ENCODE measurements at places on chromosomes 7 and 10.

DNA sequence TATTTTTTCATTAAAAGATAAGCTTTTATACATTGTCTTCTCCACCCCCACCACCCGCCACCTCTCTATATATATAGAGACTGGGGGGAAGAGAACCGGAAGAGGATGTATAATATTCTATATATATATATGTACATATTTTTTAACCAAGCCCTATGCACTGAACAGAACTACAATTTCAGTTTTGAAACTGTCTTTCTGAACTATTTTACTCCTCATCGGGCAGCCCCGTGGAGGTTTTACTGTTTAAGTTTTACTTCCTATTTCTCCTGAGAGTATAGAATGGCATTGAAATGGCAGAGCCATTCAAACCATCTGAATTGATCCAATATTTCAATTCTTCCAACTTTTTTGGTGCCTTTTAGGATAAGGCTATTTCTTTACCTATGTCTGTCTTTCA lies 1047.1 kb downstream of the NRG3 start:
- no peak for DNase-seq

DNA sequence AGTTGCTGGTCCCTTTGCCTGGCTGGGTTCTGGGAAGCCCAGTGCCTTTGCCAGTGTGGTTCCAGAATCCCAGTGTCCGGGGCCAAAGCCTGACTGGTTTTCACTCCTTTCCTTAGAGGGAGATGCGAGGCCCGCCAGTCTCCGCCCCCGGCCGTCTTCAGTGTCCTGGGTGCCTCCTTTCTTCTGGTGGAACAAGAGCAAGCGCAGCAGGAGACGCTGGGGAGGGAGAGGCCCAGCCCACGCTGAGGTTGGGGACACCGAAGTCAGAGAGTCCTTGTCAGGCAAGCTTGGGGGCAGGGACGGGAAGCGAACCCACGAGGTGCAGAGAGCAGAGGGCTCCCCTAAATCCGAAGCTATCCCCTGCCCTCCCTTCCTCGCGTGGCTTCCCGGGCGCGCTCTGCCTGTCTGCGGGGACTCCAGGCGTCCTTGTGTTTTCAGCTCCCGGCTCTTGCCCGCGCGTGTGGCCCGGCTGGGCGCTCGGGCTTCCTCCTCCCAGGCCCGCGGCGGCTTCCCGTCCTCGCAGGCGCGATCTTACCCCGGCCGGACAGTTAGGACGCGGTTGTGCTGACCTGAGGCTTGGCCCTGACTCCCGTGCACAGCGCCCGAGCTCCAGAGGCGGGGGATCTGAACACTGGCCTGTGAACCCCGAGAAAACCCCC lies 60.6 kb upstream of the UBE3C start:
- no peak for DNase-seq

DNA sequence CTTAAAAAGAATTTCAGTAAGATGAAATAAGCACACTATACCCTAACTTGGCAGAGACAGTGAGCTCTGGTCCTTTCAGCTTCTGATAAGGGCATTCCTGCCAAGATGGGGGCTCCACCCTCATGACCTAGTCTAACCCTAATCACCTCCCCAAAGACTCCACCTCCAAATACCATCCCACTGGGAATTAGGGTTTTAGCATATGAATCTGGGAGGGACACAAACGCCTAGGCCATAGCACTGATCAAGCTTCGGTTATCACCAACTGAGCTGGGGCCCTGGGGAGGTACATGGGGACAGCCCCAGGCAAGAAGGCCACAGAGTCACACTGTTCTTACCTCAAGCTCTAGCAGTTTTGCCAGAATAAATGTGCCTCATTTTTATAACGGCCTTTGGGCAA lies 31.4 kb downstream of the PALS2 start:
- no peak for DNase-seq

DNA sequence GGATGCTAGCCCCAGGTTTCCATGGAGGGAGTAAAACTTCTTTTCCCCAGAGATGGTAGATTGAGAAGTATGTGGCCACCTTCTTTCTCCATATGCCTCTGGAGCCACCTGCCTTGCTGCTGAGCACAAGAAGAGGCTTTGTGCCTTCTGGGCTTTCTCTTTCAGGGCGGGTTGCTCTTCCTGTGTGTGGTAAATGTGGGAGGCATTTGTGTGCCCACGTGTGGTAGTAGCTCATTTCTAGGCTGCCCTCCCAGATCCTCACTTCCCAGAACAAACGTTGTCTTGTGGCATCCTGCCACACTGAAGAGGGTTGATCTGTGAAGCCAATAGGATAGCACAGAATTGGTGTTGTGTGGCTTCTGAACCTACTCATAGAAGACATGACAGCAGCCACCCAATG lies 342.0 kb upstream of the PODXL start:
- DNase-seq, result no peak

All from stimulated activated CD8-positive, alpha-beta memory T cell treated with anti-CD3 and anti-CD28 coated beads, Interleukin-7, amount 100 ng/mL, for 1 hour (primary cell).